ENCODE measurements at places on chromosomes 3 and 15. TPM values are rescaled to one million over a fixed set of nuclear protein-coding genes. Genes with fewer than 3 reads are reported as not detected.

- no peak overlapping the region for H3K27ac ChIP-seq
- peaks cover 19% of the 10 kb centered on the region for H3K36me3 ChIP-seq
- H3K4me1 ChIP-seq: no peaks in the 10 kb centered on the region
- no peaks in the 10 kb centered on the region for H3K27me3 ChIP-seq
These were observed 36.8 kb upstream of the NIT2 start for GRCh38 chr3:100297784-100298183.

DNA sequence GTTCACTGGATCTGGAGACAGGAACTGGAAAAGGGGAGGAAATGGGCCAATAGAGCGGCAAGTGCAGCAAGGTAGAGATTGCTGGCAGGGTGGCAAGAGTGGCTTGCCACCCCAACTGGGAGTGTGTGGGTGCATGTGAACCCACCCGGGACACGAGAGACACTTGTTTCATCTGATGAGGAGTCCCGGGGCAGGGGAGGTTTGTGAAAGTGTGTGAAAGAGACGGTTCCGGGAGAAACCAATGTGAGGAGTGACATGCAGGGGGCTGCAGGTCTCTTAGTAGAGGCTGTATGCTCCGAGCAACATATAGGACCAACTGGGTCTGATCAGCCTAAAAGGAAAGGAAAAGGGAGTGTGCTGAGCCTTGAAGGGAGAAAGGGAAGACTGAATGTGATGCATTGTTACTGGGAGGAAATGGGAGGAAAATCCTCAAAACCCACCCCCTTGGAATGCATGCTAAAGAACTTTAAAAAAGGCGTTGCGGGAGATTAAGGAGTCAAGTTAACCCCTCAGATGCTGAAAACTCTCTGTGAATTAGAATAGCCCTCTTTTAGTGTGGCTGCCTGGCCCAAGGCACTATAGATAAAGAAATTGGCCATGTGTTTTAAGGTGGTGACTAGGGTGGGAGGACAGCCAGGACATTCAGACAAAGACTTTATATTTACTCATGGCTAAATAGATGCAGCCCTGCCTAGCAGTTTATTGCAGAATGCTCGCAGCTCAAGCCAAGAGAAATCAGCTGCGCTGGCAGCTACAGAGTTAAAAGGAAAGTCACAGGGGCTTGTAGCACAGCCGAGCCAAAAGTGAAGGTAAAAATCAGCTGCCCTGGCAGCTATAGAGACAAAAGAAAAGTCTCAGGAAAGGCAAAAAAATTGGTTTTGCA is 9.1 kb upstream of the SLC9C1 start:
- H3K27me3 ChIP-seq: no peaks in the 10 kb centered on the region
- no peak for DNase-seq
- no peaks in the 10 kb centered on the region for H3K4me1 ChIP-seq
- H3K27ac ChIP-seq: no peak overlapping the region
- H3K36me3 ChIP-seq: no peaks in the 10 kb centered on the region
- H3K4me3 ChIP-seq: no peak overlapping the region

Gene THSD4
- 3.4 TPM for total RNA-seq

Gene WDR76
- 15.3 TPM for total RNA-seq

- no peaks in the 10 kb centered on the region for H3K27me3 ChIP-seq
- H3K4me3 ChIP-seq: no peak overlapping the region
- H3K27ac ChIP-seq: peak overlapping the region; percentile 27
- no peak for DNase-seq
These were observed 33.3 kb downstream of the GLB1 start for GRCh38 chr3:33063651-33064051.

Gene RASL12
- 1.7 TPM for total RNA-seq

DNA sequence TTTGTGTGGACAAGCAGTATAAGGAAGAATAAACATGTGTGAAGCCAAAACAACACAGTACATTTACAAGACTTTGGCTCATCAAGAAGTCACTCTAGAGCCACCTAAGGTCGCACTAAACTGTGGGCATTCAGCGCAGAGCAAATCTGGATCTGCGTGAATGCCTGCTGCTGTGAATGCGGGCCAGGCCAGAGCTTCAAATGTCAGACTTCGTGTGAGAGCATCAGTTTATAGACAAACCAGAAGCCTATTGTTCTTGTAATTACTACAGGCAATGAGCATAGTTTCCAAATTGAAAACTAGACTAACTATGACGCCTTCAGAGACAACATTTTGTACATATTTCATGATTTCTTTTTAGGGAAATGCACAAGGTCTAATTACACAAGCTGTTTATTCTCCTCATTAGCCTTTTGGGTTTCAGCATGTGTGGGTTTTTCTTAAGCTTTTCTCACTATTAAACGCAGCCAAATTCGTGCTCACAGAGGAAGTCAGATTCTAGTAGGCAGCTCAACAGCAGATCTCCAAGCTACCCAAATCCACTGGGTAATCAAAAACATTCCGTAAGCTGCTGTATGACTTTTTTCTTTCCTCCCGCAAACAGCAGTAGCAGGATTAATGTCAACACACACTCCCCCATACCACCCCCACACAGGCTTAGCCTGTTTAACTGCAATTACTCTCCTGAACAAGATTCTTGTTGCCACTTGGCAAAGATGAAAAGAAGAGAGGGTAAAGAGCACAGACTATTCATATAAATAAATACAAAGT is 84.5 kb upstream of the SETMAR start:
- H3K4me3 ChIP-seq: no peak overlapping the region
- no peaks in the 10 kb centered on the region for H3K27me3 ChIP-seq
- DNase-seq: no peak
- H3K4me1 ChIP-seq: no peaks in the 10 kb centered on the region
- H3K27ac ChIP-seq: no peak overlapping the region

GRCh38 chr3:179608931-179609720 is 4.5 kb downstream of the NDUFB5 start:
- H3K27ac ChIP-seq: no peak overlapping the region
- H3K4me1 ChIP-seq: peaks cover 28% of the 10 kb centered on the region
- H3K27me3 ChIP-seq: no peaks in the 10 kb centered on the region
- DNase-seq: no peak
- no peak overlapping the region for H3K4me3 ChIP-seq

Gene SPATA12
- total RNA-seq: not detected

Gene PAK6
- total RNA-seq: not detected

Gene ALPK3
- total RNA-seq: 0.56 TPM

Gene ERICH6
- not detected for total RNA-seq

GRCh38 chr15:45021348-45021747 is 1.6 kb upstream of the SORD start:
- H3K36me3 ChIP-seq: peaks cover 2% of the 10 kb centered on the region
- H3K27ac ChIP-seq: no peak overlapping the region
- no peak for DNase-seq

Gene CYP1A2
- not detected for total RNA-seq

- H3K4me3 ChIP-seq: no peak overlapping the region
- H3K4me1 ChIP-seq: no peaks in the 10 kb centered on the region
- H3K27ac ChIP-seq: no peak overlapping the region
- no peaks in the 10 kb centered on the region for H3K27me3 ChIP-seq
- H3K36me3 ChIP-seq: peaks cover 4% of the 10 kb centered on the region
These were observed 7.7 kb upstream of the IRAK2 start for GRCh38 chr3:10157031-10157430.

Gene TMC3
- not detected for total RNA-seq

- H3K36me3 ChIP-seq: no peaks in the 10 kb centered on the region
- no peak overlapping the region for H3K4me3 ChIP-seq
- H3K4me1 ChIP-seq: peaks cover 29% of the 10 kb centered on the region
- H3K27me3 ChIP-seq: no peaks in the 10 kb centered on the region
- DNase-seq: no peak
These were observed 59.6 kb upstream of the ZBTB38 start for GRCh38 chr3:141308588-141309218.

DNA sequence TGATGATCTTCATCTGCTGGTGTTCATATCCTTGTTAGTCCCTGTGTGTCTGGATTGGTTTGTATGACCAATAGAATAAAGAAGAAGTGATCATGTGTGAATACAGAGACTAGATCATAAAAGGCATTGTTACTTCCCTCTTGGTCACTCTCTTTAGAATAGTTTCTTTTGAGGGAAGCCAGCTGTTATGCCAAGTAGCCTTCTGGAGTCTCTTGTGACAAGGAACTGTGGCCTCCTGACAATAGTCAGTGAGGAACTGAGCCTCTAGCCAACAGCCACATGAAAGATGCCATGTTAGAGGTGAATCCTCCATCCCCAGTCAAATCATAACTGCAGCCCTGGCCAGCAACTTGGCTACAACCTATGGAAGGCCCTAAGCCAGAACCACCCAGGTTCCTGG is 63.0 kb upstream of the SMAD3 start:
- no peak for DNase-seq
- no peaks in the 10 kb centered on the region for H3K27me3 ChIP-seq
- no peak overlapping the region for H3K4me3 ChIP-seq
- H3K36me3 ChIP-seq: no peaks in the 10 kb centered on the region

DNA sequence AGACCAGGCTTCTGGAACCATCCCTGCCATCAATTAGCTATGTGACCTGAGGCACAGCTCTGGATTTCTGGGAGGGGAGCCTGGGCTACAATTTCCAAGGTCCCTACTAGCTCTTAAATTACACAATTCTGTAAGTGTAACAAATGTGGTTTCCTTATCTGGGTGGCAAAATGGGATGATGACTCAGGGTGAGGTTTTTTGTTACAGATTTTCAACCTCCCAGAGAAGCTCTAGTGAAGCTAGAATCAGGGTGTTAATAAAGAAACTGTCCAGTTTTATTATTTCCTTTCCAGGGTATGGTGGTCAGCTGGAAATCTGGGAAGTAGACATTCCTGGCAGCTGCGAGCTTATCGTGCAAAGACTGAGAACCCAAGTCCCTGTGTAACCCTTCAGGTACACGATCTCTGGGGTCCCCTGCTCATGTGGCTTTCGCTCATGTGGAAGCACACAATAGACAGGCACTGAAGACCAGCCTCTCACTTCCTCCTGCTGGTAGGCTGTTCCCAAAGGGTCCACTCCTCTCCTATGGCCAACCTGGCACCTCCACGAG is 7.3 kb downstream of the RAB27A start:
- DNase-seq: no peak
- H3K4me3 ChIP-seq: no peak overlapping the region
- H3K27ac ChIP-seq: no peak overlapping the region
- peaks cover 30% of the 10 kb centered on the region for H3K4me1 ChIP-seq

DNA sequence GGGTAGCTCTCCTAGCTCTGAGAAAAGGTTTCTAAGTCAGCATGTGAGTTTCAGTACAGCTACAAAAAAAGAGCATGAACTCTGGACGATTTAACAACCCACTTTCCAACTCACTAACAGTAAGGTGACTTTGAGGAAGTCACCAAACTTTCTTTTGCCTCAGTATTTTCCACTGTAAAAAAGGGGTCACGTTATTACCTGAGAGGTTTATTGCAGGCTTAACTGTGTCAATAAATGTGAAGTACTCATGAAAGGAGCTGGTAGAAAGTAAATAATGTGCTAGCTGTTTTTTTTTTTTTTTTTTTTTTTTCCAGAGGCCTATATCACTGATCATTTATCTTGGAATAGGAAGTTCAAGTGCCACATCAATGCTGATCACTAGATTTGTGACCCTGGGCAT is 89.3 kb downstream of the PLSCR2 start:
- no peak overlapping the region for H3K4me3 ChIP-seq
- no peaks in the 10 kb centered on the region for H3K36me3 ChIP-seq
- H3K4me1 ChIP-seq: no peaks in the 10 kb centered on the region
- DNase-seq: no peak

DNA sequence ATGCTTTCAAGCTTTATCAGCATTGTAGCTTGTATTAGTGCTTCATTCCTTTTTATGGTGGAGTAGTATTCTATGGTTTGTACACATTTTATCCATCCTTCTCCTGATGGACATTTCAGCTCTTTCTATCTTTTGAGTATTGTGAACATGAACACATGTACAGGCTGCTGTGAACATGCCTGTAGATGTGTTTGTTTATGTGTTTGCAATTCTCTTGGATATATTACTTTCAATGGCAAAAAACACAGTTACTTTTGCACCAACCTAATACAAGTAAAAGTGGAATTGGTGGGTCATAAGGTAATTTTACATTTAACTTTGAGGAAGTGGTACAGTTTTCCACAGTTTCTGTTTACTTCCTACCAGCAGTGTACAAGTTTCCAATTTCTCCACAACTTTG is 180.4 kb downstream of the FNDC3B start:
- no peak for DNase-seq
- peaks cover 84% of the 10 kb centered on the region for H3K4me1 ChIP-seq
- peaks cover 4% of the 10 kb centered on the region for H3K36me3 ChIP-seq

- H3K27ac ChIP-seq: no peak overlapping the region
- H3K4me3 ChIP-seq: no peak overlapping the region
- H3K36me3 ChIP-seq: no peaks in the 10 kb centered on the region
- no peaks in the 10 kb centered on the region for H3K4me1 ChIP-seq
- H3K27me3 ChIP-seq: no peaks in the 10 kb centered on the region
These were observed 10.6 kb downstream of the ARHGEF26 start for GRCh38 chr3:154131830-154132229.
